ENCODE measurements at places on chromosomes 7 and 10.
A peak's percentile ranks its signal among the peaks of the same experiment; 100 is the strongest.

GRCh38 chr7:128007303-128007680 is 23.9 kb downstream of the LRRC4 start:
- no peak for DNase-seq

DNA sequence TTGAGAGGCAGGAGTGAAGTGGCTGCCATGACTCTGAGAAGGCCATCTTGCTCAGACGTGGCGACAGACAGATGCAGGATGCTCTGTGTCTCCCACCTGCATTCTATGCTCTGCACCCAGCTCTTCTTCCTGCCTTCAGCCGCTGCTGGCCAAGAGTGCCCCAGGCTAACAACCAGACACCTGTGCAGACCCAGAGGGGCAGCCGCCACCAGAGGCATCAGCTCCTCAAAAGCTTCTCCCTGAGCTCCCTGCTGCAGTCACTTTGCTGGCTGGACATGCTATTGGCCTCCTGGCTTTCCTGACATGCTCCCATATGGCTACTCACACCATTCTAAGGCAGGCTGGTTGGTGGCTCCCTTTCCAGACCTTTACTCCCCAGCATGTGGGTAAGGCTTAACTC is 70.6 kb upstream of the GRB10 start:
- no peak for DNase-seq

- peak; percentile 48 for DNase-seq
Observed at GRCh38 chr7:150586785-150587152, 19.6 kb downstream of the GIMAP4 start.

DNA sequence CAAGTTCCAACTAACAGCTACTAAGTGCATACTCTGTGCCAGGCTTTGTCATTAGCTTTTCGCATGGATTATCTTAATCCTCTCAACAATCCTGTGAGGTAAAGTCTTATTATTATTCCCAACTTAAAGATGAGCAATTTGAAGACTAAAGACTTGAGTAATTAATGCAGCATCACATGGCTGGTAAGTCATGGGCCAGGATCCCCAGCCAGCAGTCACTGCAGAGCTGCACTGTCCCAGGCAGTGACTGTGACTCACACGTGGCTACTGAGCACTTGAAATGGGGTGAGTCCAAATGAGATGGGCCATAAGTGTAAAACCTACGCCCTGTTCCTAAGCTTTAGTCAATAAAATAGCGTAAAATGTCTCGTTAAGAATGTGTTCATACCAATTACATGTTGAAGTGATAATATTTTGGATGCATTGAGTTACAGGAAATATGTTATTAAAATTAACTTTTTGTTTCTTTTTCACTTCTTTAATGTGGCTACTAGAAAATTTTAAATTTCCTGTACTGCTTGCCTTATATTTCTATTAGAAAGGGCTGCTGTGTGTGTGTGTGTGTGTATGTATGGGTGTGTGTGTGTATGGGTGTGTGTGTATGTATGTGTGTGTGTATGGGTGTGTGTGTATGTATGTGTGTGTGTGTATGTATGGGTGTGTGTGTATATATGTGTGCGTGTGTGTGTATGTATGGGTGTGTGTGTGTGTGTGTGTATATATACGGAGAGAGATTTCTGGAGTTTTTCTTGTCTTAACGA is 756.3 kb downstream of the AUTS2 start:
- peak; percentile 12 for DNase-seq

DNA sequence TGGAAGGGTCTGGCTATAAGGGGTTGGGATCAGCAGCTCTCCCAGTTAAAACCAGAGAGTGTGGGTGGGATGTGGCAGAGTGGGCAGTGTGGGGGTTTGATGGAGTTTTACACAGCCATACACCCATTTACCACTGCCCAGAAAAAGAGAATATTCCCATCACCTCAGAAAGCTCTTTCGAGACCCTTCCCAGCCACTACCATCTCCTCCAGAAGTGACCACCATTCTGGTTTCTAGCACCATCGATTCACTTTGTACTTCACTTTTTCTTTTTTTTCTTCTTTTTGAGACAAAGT is 15.5 kb downstream of the BAG3 start:
- no peak for DNase-seq

DNA sequence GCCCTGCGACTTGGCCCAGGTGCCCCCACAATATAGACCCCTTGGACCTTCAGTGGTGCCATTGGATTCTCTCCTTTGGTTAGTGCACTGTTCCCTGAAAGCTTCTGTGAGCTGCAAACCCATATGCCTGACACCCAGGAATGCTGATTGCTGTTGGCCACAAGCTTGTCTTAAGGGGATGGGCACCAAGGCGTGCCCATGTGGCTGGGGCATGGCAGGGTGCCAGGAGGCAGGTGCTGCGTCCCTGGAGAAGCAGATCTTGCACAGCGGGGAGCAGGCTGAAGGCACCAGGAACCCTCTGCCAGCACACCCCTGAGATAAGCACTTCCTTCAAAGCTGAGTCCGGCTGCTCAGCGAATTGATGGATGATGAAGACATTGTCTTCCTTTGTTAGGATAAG is 411.8 kb downstream of the SDK1 start:
- DNase-seq, result no peak

GRCh38 chr7:38013246-38013645 is 92.8 kb downstream of the EPDR1 start:
- no peak for DNase-seq

DNA sequence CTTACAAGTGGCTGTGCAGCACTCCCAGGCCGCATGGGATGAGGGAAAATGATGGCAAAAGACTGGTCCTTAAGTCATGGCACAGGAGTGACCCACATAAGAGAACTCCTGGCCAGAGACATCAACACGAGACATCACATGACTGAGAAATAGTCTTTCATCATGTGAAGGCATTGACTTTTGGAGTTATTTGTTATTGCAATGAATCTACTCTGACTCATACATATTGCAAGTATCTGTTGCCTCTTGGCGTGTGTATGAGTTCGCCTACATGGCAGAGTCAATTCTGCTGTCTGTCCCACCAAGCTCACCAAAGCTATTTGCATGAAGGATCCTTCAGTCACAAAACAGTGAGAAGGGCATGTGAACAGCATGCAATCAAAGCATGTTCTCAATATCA is 59.7 kb upstream of the HABP2 start:
- DNase-seq, result no peak
